ENCODE measurements at places on chromosomes 12 and 14. TPM values are rescaled to one million over a fixed set of nuclear protein-coding genes. Genes with fewer than 3 reads are reported as not detected.

- DNase-seq = no peak
These were observed 285.3 kb upstream of the CRY1 start for GRCh38 chr12:107378609-107379008.

GRCh38 chr12:115000038-115000437 lies 316.1 kb upstream of the TBX3 start:
- no peak for DNase-seq

GRCh38 chr12:98213556-98213955 lies 301.8 kb upstream of the TMPO start:
- no peak for DNase-seq

DNA sequence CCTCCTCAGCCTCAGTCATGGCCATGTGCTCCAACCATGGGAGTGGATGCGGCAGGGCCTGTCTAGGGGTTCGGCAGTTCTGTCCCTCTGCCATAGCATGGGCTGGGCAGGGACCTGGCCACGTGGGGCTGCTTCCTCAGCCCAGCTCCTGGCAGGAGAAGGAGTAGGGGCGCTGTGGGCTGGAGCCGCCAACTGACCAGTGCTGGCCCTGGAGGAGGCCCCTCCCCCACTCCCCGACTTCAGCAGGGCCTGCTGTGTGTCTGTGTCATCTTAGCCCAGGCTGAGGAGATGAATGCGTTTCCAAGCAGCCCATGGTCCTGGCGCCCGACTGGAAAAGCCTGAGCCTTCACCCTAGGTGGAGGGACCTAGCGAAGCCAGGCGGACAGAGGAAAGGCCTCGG lies 2.7 kb upstream of the PACS2 start:
- DNase-seq = no peak

DNA sequence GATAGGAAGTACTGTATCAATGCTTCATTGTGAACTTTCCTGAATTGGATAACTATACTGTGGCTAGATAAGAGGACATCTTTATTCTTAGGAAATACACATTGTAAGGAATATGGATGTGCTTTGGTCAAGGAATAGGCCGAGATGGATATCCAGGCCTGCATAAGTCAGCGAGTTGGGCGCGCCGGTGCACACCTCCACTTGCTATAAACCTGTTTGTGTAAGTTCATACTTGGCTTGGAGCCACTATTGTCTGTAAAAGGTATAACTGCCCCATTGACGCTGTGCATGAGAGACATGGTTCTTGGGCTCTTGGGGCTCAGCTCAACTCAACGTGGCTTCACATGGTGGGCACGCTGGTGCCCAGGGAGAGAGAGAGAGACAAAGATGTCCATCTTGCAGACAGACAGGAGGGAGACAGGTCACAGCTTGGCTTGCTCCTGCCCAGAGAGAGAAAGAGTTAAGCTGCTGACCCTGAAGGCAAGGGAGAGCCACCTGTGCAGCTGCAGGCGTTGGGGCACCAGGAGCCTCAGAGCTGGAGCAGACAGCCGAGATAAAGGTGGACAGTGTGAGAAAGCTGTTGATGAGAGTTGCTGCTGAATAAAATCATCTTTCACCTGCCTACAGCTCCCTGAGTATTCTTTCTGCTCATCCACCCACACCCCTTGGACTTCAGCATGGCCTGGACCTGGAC lies 34.1 kb upstream of the COCH start:
- no peak for DNase-seq

DNA sequence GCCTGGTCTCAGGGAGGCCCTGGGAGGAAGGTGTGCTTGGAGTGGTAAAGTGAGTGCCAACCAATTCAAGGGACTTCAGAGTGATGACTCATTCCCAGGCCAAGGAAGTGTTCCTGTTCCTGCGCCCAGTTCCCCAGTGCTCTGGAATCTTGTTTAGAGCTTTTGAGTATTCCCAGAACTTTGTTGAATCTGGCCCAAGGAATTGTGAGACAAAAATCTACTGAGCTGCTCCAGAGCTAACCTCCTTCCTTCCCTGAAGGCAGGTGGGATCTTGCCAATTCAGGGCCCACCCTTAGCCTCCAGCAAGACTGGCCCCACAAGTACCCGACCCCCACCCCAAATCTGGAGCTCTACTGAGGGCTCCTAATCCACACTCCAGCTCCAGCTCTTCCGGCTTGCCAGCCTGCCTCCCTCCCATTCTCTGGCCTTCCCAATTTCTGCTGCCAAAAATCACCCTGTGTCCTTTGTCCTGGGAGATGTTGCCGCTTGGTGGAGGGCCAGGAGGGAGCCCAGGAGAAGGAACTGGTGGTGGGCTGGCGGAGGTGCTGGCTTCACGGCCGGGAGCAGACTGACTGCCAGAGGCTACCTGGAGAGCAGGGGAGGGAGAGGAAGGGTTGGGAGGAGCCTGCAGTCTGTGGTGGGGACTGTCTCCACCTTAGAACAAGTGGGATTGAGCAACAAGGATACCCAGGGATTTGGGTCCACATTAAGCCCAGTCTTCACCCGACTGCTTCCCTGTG lies 2.0 kb upstream of the ATN1 start:
- DNase-seq = no peak

- DNase-seq = no peak
These were observed 824 bp downstream of the OAS1 start for GRCh38 chr12:112907415-112908157.

- no peak for DNase-seq
These were observed 71.3 kb downstream of the PTHLH start for GRCh38 chr12:27900920-27901879.

- no peak for DNase-seq
These were observed 11.8 kb upstream of the TUBA1C start for GRCh38 chr12:49253033-49253623.

GRCh38 chr14:103480595-103480994 lies 42.0 kb downstream of the CKB start:
- DNase-seq = no peak

- DNase-seq = no peak
These were observed 80.8 kb downstream of the CRACR2A start for GRCh38 chr12:3672113-3672509.

DNA sequence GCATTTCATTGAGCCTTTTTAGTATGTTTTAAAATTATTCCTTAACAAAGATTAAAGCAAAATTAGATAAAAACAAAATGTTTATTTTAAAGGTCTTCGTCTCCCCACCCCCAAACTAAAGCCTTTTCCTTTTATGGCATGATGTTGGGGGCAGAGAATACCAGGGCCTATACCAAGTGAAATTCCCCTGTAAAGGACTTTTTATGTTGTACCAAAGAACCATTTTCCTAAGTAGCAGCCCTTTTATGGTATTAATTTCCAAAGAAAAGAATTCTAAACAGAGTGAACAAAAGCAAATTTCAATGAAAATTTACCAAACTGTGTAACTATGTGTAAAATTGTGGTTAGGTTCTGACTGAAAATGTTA lies 71.9 kb upstream of the GNPNAT1 start:
- no peak for DNase-seq

- no peak for DNase-seq
These were observed 15.5 kb downstream of the TRMT5 start for GRCh38 chr14:60965402-60965801.

DNA sequence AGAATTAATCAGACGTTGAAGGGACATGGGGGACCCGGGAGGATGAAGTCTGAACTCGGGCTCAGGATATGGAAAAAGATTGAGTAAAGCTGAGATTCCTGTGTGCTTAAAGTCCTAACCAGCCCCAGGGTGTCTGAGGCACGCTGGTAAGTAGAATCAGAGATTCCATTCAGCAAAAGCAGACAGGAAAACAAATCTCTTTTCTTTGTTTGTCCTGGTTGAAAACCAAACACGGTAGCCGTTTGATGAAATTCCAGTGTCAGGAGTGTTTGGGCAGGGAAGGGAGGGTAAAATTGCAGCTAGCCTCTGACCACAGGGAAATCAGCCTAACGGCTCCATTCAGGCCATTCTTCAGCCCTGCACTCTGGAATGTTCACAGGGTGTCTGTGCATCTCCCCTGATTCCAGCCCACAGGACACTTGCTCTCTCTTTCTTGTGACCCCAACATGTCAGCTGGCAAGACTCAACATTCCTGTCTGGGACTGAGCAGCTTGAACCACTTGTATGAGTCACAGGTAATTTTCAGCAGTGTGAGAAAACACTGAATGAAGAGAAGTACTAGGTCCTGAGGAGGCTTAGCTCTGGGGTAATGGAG lies 31.0 kb downstream of the NINJ2 start:
- DNase-seq = no peak

- no peak for DNase-seq
These were observed 8.9 kb downstream of the FOXA1 start for GRCh38 chr14:37585971-37586796.

- no peak for DNase-seq
These were observed 25.0 kb upstream of the RNASE3 start for GRCh38 chr14:20866194-20866593.

- no peak for DNase-seq
These were observed 245.9 kb downstream of the FOXN3 start for GRCh38 chr14:89171168-89171567.

DNA sequence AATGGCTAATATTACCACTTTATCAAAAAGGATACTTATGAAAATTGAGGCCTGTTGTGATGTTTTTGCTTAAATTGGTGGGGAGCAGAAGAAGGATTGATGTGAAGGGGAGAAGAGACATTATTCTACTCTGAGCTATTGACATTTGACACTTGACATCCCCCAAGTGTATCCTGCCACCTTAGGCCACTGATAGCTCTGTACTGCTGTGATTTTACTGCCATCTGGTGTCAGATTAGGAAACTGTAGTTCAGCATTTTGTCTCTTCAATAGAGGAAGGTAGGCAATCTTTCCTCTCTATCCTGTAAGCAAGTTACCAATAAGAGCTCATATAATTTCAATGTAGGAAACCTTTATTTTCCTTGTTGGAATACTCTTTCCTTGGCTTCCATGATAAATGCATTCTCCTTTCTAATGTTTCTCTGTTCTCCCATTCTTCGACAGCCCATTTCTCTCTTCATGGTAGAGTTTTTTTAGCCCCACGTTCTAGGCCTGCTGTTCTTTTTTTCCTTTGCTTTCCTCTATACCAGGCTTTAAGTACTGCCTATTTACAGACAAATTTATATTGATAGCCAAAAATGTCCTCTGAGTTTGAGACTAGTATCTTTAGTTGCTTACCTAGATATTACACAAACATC lies 46.3 kb downstream of the PPHLN1 start:
- no peak for DNase-seq

DNA sequence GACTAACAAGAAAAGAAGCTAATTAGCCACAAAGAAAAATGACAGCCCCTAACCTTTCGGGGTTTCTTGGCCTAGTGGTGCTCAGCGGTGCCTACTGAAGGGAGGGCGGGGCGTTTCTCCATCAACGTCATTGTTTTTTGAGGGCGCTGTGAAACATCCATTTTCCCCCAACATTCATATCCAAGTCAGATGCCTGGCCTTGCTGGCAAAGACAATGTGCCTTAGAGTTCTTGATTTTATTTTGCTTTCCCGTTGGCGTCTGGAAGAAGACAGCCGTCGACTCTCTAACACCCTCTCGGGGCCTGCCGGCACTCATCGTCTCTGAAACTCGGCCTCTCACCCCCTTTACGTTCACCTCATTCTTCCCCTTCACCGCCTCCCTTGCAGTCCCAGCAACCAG lies 154.5 kb downstream of the PHETA1 start:
- DNase-seq = no peak

DNA sequence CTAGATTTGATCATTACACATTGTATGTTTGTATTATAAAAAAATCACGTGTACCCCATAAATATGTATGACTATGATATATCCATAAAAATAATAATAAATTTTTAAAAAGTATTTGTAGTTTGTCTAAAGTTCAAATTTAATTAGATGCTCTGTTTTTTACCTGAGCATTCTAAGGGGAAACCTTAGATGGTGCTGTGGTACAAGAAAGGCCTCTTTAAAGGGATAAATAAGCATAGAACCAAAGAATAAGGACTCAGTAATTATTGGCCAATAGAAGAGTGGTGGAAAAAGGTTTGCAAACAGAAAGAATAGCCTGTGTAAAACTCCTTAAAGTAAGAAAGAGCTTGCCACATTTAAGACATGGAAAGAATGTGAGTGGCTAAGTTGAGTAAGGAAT lies 580.1 kb upstream of the SEL1L start:
- no peak for DNase-seq

GRCh38 chr12:10618338-10618987 lies 5.1 kb upstream of the MAGOHB start:
- DNase-seq = no peak

GRCh38 chr12:51004504-51004903 lies 21.7 kb downstream of the SLC11A2 start:
- DNase-seq = no peak

GRCh38 chr12:24599736-24600135 lies 349.2 kb downstream of the BCAT1 start:
- no peak for DNase-seq

DNA sequence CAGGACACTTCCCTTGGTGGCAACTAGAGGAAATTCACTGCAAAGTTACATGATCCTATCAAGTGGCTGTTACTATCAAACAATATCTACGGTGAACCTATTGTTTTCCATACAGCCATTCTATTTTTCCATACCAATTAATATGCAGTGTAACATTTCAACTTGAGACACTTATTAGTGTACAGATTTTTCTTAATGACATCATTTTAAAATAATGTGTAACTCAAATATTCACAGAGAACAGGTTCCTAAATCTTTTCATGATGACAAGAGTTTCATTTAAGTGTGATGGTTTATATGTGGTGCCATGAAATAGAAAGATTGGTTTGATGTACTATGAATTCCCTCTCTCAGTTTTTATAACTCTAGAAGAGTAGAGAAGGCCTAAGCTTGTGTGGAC lies 291.2 kb upstream of the SOX5 start:
- no peak for DNase-seq

- DNase-seq = no peak
These were observed 19.6 kb downstream of the DLK1 start for GRCh38 chr14:100746326-100746725.

DNA sequence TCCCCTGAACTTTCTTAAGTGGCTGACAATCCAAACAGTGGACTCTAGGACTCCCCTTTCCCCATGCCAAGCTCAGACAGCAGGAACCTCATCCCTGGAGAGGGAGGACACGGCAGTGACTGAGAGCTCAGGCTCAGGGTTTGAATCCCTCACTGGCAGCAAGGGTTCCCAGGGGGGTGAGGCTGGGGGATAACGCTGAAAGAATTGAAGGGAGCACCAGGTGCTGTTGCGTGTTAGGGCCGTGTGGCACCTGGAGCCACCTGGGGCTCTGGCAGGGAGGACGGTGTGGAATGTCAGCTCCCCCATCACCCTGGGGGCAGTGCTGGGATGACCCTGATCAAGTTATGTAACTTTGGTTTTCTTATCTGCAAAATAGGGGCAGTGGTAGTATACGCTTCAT lies 40.1 kb downstream of the ANO2 start:
- no peak for DNase-seq

- peak; percentile 60 for DNase-seq
These were observed 25.3 kb downstream of the JDP2 start for GRCh38 chr14:75452900-75453816.

C1S gene
- 49.2 TPM for polyA plus RNA-seq

LRRC43 gene
- 4.4 TPM for polyA plus RNA-seq

OR4E2 gene
- polyA plus RNA-seq = not detected

SPIC gene
- polyA plus RNA-seq = not detected

TEX52 gene
- polyA plus RNA-seq = 0.44 TPM

GALNT9 gene
- 6.2 TPM for polyA plus RNA-seq

RIMKLB gene
- 105 TPM for polyA plus RNA-seq

LRRC10 gene
- 0.10 TPM for polyA plus RNA-seq

TCTN2 gene
- polyA plus RNA-seq = 25.8 TPM

DLK1 gene
- 4.4 TPM for polyA plus RNA-seq

KRT6B gene
- polyA plus RNA-seq = not detected

INHBC gene
- 0.20 TPM for polyA plus RNA-seq

GALNT4 gene
- 10.0 TPM for polyA plus RNA-seq

MDGA2 gene
- 2.1 TPM for polyA plus RNA-seq
